ENCODE measurements at places on chromosomes 3 and 15.

GRCh38 chr3:13299531-13300155 lies 120.5 kb downstream of the NUP210 start:
- ATAC-seq = no peak

DNA sequence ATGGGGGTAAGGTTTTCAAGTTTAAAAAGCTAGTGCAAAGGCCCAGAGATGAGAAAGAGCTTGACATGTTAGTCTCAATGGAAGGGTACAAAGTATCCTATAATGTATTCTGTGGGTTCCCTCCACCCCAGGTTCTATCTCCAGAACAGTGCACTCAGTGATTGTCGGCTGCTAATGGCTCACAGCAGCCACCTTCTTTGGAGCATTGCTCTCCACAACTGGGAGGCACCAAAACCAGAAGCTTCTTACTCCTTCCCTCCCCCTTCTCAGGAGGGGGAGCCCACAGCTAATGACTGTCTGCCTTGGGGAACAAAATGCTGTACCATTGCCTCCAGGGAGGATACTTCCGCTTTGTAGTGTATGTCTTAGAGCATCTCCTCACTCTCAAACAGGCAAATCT lies 439.4 kb upstream of the RBMS3 start:
- peak; percentile 20 for ATAC-seq

- no peak for ATAC-seq
Observed at GRCh38 chr3:123499322-123499721, 50.4 kb upstream of the ADCY5 start.

DNA sequence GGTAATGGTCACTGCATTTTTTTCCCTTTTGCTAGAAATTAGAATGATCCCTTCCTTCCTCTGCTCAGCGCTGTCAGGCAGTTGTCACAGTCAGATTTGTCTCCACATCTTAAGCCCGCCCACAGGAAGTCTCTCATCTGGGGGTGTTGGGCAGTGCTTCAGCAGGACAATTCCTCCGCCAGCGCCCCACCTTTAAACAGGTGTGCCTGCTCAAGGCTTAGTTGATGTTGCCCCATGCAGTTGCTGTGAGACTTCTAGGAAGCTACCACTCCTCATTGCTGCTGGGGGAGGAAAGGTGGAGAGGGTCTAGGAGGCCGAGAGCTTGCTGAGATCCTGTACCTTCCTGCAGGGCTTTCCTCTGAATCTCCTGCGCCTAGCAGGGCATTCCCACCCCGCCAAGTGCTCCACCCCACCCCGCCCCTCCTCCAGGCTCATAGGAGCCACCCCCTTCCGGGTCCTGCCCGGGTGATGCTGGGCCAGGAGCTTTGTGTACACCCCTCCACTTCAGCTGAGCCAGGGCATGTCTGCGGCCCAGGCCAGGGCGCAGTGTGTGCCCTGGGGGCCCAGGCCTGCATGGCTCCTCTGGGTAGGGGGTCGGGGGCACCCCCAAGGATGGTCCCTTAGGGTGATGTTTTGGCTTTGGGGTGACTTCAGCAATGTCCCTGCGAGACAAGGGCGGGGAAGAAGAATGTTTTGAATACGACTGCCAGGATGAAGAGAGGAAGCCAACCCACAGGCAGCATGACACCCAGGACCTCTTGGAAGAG lies 68.7 kb downstream of the TRAK1 start:
- peak; percentile 67 for ATAC-seq

DNA sequence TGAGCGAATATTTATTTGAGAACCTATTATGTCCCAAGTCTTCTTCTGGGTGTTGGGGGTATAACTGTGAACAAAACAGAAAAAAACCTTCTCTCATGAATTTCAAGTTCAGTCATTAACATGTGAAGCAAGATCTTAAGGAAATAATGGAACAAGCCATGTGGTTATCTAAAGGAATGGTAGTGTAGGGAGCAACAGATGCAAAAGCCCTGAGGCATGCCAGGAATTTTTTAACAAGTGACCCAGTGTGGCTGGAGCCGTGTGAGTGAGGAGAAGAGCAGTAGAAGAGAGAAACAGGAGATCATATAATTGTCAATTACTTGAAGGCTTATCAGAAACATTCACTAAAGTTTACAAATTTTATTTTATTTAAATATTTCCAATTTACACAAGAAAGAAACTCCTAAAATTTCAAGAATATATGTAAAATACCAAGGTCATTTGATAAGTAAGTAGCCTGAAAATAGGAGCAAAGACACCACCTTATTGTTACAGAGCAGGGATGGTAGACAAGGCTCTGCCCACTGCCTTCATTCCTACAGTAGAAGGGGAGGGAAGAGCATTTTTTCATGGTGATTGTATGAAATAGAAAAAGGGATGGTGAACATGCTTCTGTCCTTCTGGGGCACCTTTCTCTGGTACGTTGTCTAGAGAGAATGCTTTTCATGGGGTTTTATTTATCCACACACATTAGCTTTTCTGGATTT lies 345.1 kb downstream of the PLOD2 start:
- no peak for ATAC-seq

GRCh38 chr3:152706991-152707713 lies 127.8 kb upstream of the P2RY1 start:
- no peak for ATAC-seq

GRCh38 chr15:69181424-69181823 lies 21.0 kb downstream of the GLCE start:
- ATAC-seq = no peak

DNA sequence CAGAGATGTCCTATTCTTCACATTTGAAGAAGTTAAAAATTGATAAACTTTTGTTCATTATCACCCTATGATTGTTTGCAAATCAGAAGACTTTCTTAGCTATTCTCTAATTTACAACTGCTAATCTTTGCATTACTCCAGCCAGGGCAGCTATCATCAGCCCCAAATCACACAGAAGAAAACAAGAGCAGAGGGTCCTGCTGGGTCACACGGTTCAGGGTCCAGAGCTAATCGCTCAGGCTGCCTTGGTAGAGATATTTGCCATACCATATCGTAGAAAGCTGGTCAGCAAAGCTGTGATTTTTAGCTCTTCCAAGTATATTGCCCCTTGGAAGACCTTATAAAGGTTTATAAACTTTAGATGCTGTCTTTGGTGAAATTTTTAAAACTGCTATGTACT lies 181.4 kb downstream of the MAGI1 start:
- ATAC-seq = no peak

DNA sequence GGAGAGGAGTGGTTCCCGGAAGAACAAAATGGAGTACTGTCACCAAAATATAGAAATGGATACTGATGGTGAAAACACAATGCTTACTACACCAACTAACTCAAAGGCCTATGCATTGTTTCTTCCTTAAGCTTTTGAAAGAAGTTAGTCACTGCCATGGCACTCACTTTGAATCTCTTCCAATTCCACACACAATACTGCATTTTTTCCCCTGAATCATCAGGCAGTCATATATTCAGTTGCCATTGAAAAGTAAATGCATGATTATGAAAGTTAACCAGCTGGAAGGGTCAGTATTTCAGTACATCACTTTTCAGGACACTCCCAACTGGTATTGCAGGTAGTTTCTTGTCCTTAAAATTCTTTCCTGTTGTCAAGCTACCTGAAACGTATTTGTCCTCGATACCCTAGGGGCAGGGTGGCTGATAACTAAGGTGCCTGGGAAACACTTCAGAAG lies 9.0 kb upstream of the LRRFIP2 start:
- ATAC-seq = no peak

DNA sequence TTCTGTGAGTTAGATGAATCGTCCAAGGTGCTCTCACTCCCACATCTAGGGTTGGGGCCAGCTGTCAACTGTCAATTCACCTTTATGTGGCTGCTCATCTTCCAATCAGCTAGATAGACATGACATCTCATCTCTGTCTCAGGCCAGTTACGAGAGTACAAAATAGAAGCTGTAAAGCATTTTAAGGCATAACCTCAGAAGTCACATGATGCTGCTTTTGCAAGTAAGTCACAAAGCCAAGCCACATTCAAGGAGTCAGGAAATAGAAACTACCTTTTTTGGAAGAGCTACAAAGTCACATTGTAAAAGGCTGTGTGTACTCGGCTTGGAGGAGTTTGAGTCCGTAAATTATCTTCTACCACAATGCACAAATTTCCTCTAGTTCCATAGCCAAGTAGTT lies 5.1 kb upstream of the CCR1 start:
- no peak for ATAC-seq

GRCh38 chr3:81910244-81910852 lies 148.9 kb upstream of the GBE1 start:
- peak; percentile 55 for ATAC-seq

DNA sequence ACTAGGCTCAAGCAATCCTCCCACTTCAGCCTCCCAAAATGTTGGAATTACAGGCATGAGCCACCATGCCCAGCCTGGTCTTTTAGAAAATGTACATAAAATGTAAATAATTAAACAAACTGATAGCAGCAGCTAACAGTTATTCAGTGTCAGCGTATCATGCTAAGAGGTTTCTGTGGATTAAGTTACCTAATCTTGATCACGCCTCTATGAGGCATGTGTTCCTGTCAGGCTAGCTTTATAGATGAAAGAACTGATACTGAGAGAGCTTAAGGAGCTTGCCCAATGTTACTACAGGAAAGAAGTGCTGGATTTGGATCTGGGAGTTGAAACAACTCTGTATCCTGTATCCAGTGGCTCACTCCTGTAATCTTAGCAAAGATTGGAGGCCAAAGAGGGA lies 11.2 kb upstream of the MST1R start:
- ATAC-seq = no peak

GRCh38 chr3:126952983-126953660 lies 29.8 kb upstream of the PLXNA1 start:
- ATAC-seq = no peak

GRCh38 chr15:97691799-97692198 lies 268.7 kb upstream of the ARRDC4 start:
- no peak for ATAC-seq

GRCh38 chr15:53457479-53457878 lies 302.0 kb downstream of the WDR72 start:
- ATAC-seq = no peak

GRCh38 chr3:194852831-194853508 lies 167.3 kb downstream of the FAM43A start:
- no peak for ATAC-seq

GRCh38 chr3:38578081-38578475 lies 71.4 kb downstream of the SCN5A start:
- ATAC-seq = no peak

DNA sequence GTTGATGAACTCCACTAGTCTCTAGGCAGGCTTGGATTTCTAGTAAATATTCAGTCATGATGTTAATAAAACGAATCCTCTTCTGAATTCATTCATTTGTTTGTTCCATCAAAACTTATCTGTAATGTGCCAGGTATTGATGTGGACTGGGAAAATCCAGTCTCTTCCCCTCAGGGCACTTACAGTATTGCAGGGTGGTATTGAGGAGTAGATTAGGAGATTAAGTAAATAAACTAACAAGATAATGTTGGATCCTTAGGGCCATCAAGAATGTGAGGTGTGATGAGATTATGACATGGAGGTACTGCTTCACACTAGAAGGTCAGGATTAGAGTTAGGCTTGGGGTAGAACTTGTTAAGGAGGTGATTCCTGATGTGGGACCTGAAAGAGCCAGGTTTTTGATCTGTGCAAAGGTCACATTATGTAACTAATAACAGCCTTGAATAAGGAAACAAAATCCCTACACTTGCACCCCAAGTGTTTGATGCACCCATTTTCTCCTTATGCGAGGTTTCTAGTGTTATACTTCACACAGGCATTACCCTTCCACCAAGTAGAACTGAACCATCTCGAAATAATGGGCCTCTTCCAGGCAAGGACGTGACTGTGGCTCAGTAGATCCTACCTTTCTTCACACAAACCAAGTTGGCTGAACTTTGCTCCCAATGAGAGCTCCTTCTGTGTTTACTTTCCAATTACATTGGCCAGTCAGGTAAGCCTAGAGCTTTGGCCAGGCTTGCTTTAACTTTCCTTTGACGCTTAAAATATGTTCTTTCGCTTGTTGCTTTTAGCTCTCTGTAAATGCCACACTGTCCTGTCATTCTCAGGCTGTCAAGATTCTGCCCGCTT lies 16.7 kb downstream of the MCTP2 start:
- ATAC-seq = no peak
